ENCODE measurements at places on chromosomes 3 and 15. TPM values are rescaled to one million over a fixed set of nuclear protein-coding genes. Genes with fewer than 3 reads are reported as not detected.

Gene MAP6D1
- total RNA-seq: 2.0 TPM

DNA sequence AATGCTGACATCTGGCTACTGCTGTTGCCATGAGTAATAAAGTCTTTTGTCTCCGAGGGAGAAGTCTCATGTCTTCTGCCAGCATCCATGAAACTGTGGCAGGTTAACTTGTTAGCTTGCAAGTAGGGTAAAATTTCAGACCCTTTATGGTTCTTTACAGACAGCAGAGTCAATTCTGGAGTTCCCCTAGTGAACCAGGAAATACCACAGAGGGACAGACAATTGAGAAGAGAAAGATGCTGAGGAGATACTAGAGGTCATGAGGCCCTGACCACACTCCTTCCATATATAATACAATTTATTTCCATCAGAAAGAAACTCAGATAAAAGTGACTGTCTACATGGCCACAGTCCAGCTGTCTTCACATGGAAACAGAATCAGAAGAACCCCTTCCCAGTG is 38.1 kb downstream of the NMNAT3 start:
- H3K36me3 ChIP-seq: no peaks in the 10 kb centered on the region
- no peak for DNase-seq
- H3K27ac ChIP-seq: no peak overlapping the region
- peaks cover 5% of the 10 kb centered on the region for H3K4me1 ChIP-seq
- H3K27me3 ChIP-seq: no peaks in the 10 kb centered on the region

GRCh38 chr3:61701011-61701410 is 139.6 kb downstream of the PTPRG start:
- H3K4me3 ChIP-seq: no peak overlapping the region
- H3K4me1 ChIP-seq: no peaks in the 10 kb centered on the region
- H3K27ac ChIP-seq: no peak overlapping the region
- DNase-seq: no peak
- no peaks in the 10 kb centered on the region for H3K27me3 ChIP-seq

DNA sequence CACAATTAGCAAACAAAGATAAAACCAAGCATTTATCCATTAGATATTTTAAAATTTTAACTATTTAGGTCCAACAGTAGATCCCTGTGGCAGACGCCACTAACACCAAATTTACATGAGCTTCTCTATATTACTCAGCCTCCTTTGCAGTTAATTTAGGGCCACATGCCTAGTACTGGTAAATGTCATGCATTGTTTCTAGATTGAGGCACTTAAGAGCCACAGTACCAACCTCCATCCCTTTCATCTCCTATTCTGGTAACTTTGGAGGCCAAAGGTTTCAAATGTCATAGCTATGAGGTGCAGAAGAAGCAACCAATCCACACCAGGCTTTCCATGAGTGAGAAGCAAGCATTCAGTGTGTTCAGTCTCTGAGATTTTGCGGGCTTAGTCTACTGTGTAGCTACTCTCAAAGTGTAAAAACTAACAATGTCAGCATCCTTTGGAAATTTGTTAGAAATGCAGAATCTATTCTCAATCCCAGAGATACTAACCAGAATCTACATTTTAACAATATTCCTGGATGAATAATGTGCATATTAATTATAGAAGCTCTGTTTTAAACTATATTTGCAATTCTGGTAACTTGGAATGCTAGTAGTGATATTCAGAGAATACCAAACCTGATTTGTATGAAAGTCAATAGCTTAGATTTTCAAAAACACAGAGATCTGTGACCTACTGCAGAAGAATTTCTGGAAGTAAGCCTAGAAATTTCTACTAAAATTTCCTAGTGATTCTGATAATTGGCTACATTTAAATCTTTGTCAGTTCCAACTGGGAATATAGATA is 206.3 kb upstream of the CD96 start:
- H3K4me1 ChIP-seq: no peaks in the 10 kb centered on the region
- DNase-seq: no peak
- H3K27ac ChIP-seq: no peak overlapping the region

GRCh38 chr3:162094301-162094700 is 597.7 kb downstream of the OTOL1 start:
- no peaks in the 10 kb centered on the region for H3K36me3 ChIP-seq
- no peaks in the 10 kb centered on the region for H3K27me3 ChIP-seq
- no peak overlapping the region for H3K27ac ChIP-seq

Data from spleen (tissue), 13 donors.